GM04503 (cell line): ENCODE measurements at places on chromosomes 2 and 18.

DNA sequence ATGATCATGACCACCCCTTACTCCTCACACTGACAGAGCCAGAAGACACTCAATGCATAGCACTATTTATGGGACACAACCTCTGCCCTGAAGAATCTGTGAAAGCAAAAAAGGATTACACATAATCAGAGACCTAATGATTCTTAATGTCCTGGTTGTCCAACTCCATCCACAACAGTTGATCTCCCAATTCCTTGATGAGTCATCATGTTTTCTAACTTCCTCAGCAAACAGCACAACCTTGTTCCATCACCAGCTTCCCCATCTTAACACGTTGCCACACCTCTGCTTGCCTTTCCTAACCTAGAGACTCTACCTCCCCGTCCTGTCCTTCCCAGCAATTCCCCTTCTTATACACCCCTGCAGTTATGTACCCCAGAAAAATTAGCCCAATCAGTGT is 13.2 kb upstream of the MARCHF4 start:
- no peak for DNase-seq

DNA sequence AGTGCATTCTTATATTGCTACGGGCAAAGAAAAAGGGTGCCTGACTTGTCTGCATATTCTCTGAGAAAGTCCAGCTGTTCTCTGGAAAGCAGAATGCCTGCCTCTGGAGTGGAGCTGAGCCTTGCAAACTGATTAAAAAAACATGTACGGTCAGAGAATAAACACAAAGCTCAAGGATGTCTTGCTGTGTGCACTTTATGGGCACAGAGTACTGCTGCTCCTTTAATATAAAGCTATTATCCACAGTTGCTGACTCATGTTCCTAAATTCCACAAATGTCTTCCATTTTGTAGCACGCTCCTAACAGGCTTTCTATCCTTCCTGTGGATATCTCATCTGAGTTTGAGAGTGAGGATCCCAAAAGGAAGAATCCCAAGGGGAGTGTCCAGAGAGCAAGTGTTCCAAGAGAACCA is 229.0 kb downstream of the MREG start:
- DNase-seq: peak; percentile 74

GRCh38 chr2:28352104-28352503 is 40.6 kb upstream of the FOSL2 start:
- DNase-seq: no peak

GRCh38 chr2:157497638-157498314 is 53.9 kb upstream of the CYTIP start:
- DNase-seq: no peak

DNA sequence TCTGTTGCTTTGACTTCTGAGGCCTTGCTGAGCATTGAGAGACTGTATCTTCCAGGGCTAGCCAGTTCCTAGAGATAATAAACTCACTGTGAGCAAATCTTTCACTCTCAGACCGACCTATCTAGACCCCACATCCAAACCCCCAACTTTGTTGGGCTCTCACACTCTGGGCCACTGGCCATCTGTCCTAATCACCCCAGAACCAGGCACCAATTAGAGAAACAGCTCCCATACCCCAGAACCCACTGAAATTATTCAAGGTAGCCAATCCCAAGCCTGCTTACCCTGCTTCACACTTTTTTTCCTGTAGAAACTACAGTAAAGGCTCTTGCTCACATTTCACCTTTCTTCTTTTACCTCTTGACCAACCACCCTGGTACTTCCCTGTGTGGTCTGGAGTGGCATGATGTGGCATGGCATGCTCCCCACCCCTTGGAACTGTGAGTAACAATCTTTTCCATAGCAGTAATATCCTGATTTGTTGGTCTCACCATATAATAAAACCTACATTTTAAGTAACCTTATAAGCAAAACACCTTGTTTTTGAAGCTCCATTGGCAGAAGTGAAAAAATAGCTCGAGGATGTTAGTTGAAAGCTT is 55.2 kb downstream of the ANKRD12 start:
- DNase-seq: no peak

GRCh38 chr2:29562319-29562718 is 359.1 kb downstream of the ALK start:
- DNase-seq: no peak

- DNase-seq: no peak
Observed at GRCh38 chr18:62549755-62550154, 26.9 kb downstream of the ZCCHC2 start.

GRCh38 chr2:173989884-173990215 is 24.7 kb upstream of the SP3 start:
- DNase-seq: no peak

GRCh38 chr2:42795841-42796301 is 3.5 kb upstream of the HAAO start:
- DNase-seq: no peak
